ENCODE measurements at places on chromosomes 7 and 10. TPM values are rescaled to one million over a fixed set of nuclear protein-coding genes. Genes with fewer than 3 reads are reported as not detected.

GPR158 gene
- polyA plus RNA-seq = not detected

FAS gene
- polyA plus RNA-seq = 4.6 TPM

DNA sequence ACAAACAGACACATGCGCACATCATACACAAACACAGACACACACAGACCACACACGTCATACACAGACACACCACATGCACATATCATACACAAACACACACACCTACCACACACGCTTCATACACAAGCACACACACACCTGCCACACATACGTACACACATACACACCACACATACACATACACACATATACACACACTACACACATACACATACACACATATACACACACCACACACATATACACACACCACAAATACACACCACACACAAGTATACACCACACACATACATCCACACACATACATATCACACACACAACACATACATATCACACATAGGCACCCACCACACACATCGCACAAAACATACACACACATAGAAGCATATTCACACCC, 224.7 kb downstream of the SKAP2 start:
- DNase-seq = no peak

- no peak for DNase-seq
Observed at GRCh38 chr10:54869022-54869421, 68.0 kb upstream of the PCDH15 start.

GRCh38 chr10:28105561-28105960, 106.7 kb upstream of the ODAD2 start:
- no peak for DNase-seq

DNA sequence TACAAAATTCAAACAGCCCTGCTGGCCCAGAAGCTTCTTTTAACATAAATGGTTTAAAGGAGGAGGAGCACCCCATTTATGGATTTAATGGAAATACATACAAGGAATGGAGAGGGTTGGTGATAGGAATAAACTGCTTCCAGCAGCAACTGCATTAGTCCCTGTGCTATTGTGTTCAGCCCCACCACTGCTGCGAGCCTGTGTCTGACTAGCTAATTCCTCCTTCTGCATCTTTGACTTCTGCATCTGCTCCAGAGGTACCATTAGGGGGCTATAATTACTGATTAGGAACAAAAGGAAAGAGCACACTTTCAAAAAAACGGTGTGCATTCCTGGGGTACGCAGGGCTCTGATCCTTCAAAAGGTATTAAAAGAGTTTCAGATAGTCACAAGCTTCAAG, 24.8 kb downstream of the CDCA7L start:
- DNase-seq = no peak

All from heart right ventricle (tissue), 16 donors.